Right renal pelvis (tissue), 4 donors: ENCODE measurements at places on chromosomes 7 and 10. TPM values are rescaled to one million over a fixed set of nuclear protein-coding genes. Genes with fewer than 3 reads are reported as not detected.

GRCh38 chr10:110793128-110793812, 78.5 kb upstream of the PDCD4 start:
- DNase-seq = no peak

GRCh38 chr7:102147008-102147407, 139.7 kb upstream of the SH2B2 start:
- DNase-seq = no peak

GRCh38 chr7:64686493-64687184, 20.7 kb downstream of the ZNF107 start:
- DNase-seq = no peak

- no peak for DNase-seq
Measured at GRCh38 chr10:45058580-45058979, 57.9 kb downstream of the ZNF22 start.

Gene LRRC61
- polyA plus RNA-seq = 34.3 TPM

DNA sequence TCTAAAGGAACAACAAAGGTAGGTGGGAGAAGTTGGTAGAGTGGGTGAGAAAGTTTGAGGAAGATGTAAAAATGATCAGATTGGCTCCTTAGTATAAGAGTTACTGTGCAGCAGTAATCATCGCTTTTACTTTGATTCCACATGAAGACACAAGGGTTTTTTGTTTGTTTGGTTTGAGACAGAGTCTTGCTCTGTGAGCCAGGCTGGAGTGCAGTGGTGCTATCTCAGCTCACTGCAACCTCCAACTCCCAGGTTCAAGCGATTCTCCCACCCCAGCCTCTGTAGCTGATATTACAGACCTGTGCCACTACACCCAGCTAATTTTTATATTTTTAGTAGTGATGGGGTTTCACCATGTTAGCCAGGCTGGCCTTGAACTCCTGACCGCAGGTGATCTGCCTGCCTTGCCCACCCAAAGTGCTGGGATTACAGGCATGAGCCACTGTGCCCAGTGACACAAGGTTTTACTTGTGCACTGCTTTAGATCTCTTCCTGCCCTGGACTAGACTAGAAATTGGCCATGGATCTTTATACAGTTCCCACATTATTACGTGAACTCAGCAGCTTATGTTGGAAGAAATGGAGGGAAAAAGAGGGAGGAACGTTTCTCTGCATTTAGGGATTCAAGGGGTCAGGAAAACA, 10.7 kb downstream of the LUC7L2 start:
- DNase-seq = no peak

DNA sequence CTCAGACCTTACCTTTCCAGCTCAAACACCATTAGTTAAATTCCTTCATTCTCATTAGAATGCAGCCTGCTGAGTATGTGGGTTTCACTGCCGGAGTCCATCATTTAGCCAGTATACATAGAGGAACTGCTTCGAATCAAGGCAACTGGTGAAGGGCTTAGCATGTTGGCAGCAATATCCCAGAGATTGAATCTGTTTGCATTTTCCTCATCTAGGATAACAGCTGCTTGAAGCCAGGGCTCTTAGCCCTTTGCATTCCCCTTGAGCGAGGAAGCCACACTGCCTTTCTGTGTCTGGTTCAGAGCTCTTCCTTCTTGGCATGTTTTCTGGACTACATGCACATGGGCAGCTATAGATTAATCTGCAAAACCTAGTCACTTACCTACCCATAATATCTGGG, 14.7 kb downstream of the NODAL start:
- DNase-seq = no peak

GRCh38 chr7:115005953-115006352, 84.1 kb downstream of the MDFIC start:
- DNase-seq = no peak

DNA sequence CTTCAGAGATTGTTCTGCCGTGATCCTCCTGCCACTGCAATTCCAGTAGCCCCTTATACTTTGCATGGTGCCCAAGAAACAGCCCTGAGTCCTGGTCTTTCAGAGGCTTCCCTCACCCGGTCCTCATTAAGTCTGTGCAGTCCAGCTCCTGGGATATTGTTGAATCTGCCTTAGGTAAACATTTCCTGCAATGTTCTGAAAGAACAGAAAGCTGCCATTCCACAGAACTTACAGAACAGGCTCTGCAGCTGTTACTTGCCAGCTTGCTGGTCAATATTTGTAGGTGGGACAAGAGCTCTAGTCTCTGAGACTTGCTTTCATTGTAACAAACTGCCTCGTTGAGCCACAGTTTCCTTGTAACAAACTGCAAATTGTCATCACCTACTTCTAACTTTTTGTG, 115.0 kb upstream of the KIF5B start:
- no peak for DNase-seq

DNA sequence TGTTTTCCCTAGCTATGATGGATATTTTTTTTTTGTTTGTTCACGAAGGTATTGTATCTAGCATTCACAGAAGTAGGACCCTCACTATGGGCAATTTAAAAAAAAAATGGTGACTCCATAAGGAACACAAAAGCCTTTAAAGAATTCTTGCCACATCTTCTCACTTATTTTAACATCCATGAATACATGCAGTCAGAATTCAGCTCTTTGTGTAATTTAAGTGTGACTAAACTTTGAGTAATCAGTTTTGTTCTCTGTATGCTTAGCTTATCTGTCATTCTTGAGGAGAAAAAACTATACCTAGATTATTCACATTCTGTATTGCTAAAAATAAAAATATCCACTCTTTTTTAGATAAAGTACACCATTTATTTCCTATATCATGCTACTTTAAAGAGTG, 313.2 kb upstream of the KCND2 start:
- no peak for DNase-seq

GRCh38 chr10:132651511-132652029, 114.0 kb downstream of the INPP5A start:
- no peak for DNase-seq

Gene HOXA10
- 151 TPM for polyA plus RNA-seq

Gene CDK14
- 36.6 TPM for polyA plus RNA-seq

DNA sequence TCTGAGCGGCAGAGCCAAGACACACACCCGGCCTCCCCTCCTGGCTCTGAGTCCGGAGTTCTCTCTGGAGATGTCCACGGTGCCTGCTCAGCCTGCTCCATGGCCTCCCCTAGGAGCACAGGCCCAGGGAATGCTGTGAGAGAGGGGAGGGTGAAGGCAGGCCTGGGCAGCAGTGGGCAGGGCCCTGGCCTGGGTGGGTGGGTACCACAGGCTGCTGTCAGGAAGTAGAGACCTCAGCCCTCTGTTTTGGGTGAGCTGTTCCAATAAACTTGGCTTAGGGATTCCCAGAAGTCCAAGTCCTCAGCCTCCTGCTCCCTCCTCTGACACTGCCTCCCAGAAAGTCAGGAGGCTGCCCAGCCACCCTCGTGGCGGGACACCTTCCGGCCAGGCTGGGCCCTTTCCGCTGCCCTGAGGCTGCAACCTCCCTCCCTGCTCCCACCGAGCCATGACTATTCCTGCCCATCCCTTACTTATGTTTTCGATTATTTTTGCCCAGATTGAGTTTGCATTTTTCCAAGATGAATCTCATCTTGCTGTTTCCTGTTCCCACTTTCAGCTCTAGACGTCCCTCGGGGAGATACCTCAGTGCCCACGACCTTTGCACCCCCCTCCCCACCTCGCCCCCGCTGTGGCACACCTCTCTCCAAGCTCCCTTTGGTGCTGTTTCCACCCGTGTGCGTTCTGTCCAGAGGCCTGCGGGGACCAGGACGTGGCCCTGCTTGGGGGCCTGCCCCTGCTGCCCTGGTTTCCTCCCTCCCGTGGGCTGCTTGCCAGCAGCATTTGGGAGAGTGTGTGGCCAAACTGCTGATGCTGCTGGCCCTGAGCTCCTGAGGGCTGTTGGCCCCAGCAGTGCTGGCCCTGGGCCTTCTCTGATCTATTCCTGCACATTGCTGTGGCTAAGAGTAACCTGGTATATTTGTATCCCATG, 5.8 kb upstream of the POLM start:
- DNase-seq = no peak

- peak; percentile 65 for DNase-seq
Measured at GRCh38 chr10:22133749-22134624, 83.8 kb downstream of the EBLN1 start.

Gene MMP21
- 0.27 TPM for polyA plus RNA-seq

- no peak for DNase-seq
Measured at GRCh38 chr7:45082031-45082830, 6.5 kb downstream of the NACAD start.

- peak; percentile 53 for DNase-seq
Measured at GRCh38 chr10:15333909-15334649, 37.0 kb downstream of the FAM171A1 start.

Gene UCN3
- 2.7 TPM for polyA plus RNA-seq

Gene FZD8
- polyA plus RNA-seq = 16.4 TPM

DNA sequence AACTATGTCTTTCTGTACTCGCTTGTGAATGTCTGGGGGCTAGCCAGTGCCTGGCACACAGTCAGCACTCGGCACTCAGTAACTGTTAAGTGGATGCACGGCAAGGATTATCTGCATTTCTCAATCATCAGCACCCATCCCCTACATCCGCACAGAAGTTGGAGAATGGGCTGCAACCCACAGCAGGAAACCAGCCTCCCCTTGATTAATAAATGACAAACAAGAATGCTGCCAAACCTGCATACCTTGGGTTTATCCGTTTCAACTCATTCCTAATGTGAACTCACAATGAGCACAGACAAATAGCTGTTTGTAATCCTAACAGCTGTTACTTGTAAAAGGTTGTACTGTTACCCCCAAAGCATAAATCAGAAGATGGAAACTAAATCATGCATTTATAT, 28.9 kb downstream of the PPP1R3C start:
- no peak for DNase-seq

GRCh38 chr7:142275028-142275427, 17.2 kb upstream of the PRSS58 start:
- DNase-seq = no peak

DNA sequence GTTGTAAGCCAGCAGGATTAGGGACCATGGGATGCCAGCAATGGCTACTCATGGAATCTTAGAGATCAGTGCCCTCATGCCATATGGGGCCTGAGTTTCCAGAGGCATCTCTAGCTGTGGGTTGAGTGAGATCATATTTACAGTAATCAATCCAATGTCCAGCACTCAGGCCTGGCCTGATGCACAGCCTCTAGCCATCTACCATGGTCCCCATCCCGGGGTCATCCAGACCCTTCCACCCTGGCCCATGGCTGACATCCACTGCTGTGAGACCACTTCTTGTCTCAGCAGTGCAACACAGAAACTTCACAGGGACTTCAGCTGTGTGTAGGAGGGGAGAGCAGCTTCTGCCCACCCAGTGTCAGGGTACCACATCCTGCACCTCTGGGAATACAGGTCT, 6.5 kb upstream of the ADCY1 start:
- DNase-seq = no peak

GRCh38 chr10:117626228-117626627, 83.7 kb downstream of the EMX2 start:
- DNase-seq = no peak

DNA sequence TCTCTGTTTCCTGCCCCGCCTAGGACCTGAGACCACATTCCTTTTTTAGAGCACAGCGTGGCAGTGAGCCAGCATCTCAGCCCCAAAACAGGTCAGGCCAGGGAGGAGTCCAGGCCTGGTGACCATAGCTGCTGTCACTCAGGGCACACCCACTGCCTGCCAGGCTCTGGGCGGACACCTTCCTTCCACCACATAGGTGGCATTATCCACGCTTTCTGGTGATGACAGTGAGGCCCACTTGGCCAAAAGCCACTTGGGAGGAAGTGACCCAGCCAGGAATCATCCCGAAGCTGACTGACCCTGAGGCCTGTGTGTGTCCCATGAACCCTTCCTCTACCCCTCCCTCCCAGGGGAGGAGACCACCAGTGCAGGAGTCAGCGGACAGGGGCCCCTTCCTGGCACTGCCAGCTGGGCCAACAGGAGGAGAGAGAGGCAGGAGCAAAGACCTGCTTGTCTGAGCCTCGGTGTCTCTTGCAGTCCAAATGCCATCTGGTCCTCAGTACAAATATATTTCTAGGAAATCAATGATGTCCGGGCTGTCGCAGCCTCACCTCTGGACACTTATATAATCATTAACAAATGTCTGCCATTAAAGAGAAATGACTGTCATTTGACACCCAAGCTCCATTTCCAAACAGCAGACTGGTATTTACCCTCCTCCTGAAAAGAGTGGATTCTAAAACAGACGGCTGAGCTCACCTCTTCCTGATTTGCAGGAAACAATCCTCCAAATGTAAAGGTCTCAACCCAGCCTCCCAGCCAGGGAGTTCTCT, 63.0 kb downstream of the ABRAXAS2 start:
- no peak for DNase-seq

- no peak for DNase-seq
Measured at GRCh38 chr10:26627324-26627723, 70.2 kb upstream of the PDSS1 start.

DNA sequence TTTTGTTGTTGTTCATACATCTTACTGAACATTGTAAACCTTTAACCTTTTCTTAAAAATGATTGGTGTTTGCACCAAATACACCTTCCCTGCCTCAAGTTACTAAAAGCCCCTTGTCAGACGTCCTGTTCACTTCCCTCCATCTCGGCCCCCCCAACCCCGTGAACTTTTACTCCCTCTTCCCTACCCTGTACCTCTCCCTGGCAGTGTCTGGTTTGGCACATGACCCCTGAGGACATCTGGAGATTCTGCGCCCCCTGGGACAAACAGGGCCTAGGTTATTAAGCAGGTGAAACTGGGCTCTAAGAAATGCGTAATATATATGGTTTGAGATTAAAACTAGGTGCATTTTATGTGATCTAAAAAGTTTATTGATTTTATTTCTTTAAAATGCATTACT, 1.4 kb downstream of the PPP2R2D start:
- DNase-seq = no peak

- DNase-seq = no peak
Measured at GRCh38 chr7:55413442-55413841, 48.3 kb downstream of the LANCL2 start.

DNA sequence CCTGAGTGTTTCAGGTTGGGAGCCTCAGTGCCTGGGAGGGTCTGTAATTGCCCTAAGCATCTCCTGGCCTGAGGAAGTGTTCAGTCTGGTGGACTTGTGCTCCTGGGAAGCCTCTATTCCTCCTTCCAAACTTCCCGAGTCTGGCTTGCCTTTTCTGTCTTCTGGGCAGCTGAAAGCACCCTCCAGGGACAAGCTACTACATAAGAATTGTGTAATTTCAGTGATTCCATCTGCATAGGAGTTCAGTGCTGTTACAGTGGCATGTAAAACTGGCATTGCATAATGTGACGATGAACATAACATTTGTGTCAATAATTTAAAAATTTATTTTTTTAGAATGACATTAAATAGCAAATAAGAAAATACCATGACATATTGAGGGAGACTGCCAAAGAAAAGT, 109.3 kb downstream of the AOAH start:
- DNase-seq = no peak
